ENCODE measurements at places on chromosomes 7 and 10.

DNA sequence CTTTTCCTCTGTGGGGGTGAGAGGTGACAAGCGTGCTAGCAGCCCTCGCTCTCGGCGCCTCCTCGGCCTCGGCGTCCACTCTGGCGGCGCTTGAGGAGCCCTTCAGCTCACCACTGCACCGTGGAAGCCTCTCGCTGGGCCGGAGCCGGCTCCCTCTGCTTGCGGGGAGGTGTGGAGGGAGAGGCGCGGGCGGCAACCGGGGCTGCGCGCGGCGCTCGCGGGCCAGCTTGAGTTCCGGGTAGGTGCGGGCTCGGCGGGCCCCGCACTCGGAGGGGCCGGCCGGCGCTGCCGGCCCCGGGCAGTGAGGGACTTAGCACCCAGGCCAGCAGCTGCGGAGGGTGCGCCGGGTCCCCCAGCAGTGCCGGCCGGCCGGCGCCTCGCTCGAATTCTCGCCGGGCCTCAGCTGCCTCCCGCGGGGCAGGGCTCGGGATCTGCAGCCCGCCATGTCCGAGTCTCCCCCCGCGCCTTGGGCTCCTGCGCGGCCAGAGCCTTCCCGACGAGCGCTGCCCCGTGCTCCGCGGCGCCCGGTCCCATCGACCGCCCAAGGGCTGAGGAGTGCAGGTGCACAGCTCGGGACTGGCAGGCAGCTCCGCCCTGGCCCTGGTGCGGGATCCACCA is 352.8 kb upstream of the PODXL start:
- peak; percentile 13 for DNase-seq

DNA sequence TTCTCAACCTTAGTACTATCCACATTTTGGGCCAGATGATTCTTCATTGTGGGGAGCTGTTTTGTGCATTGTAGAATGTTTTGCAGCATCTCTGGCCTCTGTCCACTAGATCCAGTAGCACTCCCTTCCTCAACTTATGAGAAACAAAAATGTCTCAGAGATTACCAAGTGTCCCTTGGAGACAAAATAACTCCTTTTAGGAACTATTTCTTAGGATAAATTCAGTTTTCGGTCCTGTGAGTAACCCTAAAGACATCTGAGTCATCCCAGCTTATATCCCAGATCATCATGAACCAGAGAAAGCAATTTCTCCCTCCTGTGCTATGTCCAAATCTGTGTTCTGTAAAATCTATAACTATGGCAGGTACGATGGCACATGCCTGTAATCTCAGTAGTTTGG is 266.6 kb upstream of the PHYHIPL start:
- no peak for DNase-seq

- DNase-seq, result peak; percentile 79
These were observed 73.8 kb downstream of the LANCL2 start for GRCh38 chr7:55438757-55439525.

DNA sequence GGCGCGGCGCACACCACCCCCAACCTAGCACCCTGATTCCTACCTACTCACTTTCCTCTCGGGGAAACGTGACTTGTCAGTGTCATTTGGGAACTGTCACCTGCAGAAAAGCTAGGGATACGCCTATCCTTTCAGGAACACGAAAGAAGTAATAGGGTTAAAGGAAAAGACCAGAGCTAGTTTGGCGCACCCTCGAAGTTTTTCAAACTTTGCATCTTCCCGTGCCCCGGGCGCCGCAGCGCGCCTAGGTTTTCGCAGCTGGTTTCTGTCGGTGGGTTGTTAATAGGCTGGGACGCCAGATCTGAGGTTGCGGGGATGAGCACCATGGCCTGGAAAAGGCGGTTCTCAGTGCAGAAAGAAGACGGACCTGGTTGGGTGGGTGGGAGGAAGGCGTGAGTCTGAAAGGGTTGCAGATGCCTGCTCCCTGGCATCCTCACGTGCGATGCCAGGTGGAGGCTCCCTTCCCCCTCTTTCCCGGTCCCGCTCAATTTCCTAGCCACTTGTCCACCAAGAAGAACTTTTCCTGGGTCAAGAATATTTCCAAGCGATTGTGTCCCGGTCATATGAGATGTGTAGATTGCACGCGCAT is 568 bp upstream of the MEOX2 start:
- DNase-seq, result no peak

DNA sequence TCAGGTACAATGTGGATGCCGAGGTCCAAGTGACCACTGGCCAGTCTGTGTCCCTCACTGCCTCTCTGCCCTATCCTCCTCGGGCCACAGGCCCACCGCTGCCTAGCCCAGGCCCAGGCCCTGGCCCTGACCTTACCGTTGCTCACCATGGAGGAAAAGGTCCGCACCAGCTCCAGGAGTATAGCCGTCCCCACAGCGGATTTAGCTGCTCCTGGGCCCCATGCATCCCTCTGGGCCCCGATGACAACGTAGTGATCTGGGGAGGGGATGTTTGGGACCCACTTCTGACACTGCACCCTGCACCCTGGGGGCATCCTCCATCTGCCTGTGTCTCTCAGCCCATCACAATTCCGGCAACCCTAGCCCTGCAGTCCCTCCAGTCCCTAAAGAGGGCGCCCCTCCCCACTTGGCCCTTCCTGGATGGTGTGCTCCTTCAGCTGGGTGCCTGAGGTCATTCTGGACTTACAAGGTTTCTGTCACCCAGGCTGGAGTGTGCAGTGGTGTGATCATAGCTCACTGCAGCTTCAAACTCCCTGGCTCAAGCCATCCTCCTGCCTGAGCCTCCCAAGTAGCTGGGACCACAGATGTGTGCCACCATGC is 12.1 kb downstream of the TFR2 start:
- DNase-seq, result peak; percentile 33

DNA sequence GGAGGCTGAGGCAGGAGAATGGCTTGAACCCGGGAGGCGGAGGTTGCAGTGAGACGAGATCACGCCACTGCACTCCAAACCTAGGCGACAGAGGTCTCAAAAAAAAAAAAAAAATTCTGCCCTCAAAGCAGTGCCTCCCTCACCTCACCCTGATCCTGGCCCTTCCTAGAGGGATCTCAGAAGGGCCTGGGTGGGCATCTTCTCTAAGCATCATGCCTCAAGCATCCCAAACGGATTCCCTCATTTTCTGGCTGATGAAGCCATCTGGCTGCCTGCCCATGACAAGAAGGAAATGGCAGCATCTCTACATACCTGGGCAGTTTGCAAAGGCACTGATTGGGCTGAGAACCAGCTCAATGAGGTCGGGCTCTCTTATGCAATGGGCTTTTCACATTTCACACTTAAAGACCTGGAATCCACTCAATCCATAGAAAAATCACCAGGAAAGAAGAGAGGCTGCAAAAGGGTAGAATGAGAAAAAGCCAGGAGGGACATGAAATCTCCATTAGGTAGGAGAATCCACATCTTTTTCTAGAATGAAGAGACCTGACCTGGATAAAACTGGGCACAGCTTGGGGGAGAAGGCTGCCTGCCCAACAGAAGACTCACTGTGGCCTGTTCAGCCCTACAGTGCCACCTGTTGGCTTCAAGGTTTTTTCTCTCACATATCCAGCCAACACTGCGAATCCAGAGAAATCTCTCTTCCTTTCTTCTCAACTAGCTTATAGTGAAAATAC is 48.1 kb downstream of the PDLIM1 start:
- no peak for DNase-seq

- DNase-seq, result no peak
These were observed 215.5 kb upstream of the AOAH start for GRCh38 chr7:36939816-36940215.

DNA sequence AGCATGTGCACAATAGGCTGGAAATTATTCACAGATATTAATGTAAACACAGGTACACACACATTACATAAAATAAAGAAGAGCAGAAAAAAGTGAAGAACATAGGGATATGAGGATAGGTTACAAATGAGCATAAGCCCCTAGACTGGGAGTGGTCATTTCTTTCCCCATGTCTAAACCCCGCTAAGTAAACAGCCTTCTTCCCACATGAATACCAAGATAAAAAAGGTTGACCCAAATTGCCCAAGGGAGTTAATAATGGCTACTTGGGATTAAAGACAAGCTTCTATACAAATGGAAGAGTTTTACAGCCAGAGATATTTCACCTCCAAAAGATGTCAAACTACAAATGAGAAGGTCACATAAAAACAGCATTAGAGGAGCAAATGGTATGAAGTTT is 527.1 kb upstream of the CELF2 start:
- DNase-seq, result no peak
